ENCODE measurements at places on chromosomes 11 and 22. TPM values are rescaled to one million over a fixed set of nuclear protein-coding genes. Genes with fewer than 3 reads are reported as not detected.

DNA sequence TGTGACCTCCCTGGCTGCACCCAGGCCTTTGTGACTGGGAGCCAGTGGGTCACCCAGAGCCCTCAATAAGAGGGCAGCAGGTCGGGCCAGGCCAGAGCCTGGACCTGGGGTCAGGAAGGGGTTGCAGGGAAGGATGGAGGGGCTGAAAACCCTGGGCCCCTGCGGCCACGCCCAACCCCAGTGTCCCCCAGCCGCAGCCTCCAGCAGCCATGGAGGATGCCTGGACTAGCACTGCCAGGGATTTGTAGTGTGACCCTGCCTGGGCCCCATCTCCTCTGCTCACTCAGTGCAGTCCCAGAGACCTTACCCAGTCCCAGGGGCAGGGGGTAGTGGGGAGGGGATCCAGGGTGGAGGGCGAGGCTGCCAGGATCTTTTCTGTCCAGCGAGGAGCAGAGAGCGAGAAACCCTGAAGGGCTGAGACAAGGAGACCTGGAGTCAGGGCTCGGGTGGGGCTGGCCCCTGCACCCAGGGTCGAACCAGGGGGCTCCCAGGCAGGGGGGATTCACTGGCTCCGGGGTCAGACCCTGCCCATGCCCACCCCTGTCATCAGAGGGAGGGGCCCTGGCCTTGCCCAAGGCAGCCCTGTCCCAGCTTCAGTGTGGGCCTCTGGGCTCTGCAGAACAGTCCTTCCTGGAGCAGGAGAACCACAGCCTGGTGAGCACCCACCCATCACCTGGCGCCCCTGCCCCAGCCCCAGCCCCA is 187.5 kb downstream of the IGLL1 start:
- no peak for DNase-seq

GRCh38 chr11:77361184-77361583 is 59.7 kb upstream of the GDPD4 start:
- no peak for DNase-seq

DNA sequence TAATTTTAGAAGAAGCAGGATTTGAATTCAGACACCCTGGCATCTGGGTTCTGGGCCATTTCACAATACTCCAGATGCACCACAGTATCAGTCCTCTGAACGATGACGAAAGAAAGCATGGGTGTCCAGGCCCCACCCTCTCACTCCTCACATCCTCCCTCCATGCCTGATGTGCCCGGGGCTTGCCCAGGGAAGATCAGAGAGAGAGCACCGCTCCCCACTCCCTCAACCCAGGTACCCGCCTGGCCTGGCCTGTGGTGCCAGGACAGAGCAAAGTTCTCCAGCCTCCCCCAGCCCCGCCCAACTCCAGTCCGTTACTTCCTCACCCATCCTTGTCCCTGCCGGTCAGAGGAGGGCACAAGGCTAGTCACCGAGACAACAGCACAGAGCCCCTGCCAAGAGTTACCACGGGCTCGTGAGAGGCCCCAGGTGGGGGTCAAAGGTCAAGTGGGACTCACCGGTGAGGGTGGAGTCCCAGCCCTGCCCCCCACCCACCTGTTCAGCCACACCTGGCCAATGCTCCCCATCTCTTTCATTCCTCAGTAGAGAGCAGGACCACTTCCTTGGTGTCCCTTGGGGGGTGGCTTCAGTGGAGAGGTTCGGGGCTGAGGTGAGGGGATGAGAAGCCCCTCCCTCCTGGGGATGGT is 8.1 kb downstream of the BCL9L start:
- no peak for DNase-seq

GRCh38 chr11:39975091-39975490 is 1484.4 kb downstream of the LRRC4C start:
- DNase-seq = no peak

DNA sequence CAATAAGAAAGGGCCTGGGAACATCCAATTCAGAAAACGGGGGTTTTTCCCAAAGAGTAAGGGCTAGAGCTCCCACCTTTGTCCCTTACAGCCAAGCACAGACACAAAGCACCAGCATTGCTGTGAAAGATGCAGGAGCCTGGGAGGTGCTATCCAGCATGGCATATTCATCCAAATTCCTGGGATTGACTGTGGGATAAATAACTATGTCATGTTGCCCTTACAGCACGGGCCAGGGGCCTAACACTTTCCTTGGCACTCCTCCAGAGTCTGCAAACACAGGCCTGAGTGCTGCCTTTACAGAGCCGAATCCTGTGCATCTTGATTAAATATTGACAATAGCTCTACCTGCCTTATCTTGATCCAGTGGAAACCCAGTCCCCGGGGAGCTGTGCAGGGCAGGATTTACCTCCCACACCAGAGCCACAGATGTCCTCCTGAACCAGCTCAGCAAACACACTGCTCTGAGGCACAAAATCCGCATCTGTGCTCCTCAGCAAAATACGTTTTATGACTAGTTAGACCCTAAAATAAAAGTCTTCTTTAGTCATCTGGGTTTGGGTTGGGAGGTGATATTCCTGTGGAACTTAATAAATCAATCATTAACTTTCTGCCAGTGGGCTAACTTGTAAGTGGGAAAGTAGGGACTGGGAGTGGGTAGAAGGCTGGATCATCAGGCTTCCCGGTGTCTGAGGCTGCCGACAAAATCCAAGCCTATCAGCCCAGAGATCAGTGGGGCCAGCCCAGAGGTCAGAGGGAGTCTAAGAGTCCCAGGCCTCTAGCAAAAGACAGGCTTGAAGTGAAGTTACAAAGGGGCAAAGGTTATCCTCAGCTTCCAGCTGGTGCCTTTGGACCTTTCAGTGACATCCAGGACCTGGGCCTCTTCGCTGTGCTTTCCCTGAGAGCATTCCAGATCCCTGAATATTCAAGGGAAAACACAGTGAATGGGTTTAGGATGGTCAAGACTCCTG is 36.5 kb downstream of the POU2AF3 start:
- DNase-seq = no peak

DNA sequence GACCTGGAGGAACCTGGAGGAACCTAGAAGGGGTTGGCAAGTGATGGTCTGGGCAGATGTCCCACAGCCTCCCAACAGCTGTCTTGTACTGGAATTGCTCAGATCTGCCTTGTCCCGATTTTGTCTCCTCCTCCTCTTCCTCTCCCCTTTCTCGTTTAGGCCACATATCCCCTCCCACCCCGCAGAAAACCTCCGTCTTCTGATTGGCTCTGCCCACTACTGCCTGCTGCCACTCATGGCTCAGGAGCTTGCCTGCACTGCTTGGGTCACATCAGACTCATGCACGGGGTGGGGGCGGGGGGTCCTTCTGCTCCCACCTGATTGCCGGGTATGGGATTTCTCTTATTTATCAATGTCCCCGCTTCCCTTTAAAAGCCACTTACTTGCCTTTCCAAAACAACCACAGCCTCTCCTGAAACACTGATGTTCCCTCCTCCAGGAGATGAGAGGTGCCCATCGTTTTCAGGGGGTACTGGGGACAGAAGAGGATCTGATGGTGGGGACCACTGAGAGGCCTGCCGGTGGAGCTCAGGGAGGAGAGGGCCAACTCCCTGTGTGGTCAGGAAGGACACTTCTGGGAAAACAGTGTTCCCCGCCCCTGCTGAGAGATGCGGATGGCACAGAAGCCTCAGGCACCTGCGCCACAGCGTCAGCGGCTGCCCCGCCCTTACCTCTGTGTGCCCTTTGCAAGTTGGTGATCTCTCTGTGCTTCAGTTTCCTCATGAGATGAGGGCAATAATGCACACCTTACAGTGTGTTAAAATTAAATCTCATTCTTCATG is 14.7 kb downstream of the TOM1 start:
- no peak for DNase-seq

DNA sequence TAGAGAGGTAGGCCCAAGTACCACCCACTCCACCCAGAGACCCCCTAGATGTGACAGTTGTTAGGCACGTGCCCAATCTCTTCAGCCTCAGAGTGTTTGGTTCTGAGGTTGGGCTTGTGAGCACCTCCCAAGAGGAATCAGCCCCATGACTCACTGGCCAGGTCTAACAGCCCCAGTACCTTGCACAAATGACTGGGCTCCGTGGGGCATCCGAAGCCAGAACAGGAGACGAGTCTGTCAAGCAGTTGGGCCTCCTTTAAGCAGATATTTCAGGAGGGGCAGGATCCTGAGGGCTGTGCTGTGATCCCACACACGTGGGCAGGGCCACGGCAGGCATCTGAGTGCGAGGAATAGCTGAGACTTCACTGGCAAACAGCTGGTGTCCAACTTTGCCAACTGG is 29.1 kb upstream of the FGF19 start:
- no peak for DNase-seq

- no peak for DNase-seq
These were observed 702.9 kb downstream of the DLG2 start for GRCh38 chr11:84924154-84924692.

- no peak for DNase-seq
These were observed 1005.1 kb downstream of the BRD1 start for GRCh38 chr22:48822278-48823233.

DNA sequence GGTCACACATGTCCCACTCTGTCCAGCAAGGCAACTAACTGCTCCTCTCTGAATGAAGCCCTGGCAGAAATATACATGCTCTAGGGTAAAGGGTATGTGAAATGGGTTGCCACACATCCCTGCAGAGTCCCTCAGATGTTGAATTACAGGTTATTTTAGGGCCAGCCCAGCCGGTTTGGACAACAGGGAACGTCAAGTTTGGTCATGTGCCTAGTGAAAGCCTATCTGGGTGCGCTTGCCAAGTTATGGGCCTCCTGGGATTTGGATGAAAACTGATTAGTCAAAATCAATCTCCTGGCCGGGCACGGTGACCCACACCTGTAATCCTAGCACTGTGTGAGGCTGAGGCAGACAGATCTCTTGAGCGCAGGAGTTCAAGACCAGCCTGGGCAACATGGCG is 10.4 kb downstream of the AP1B1 start:
- no peak for DNase-seq

GRCh38 chr11:94128291-94128745 is 323 bp upstream of the PANX1 start:
- no peak for DNase-seq

- DNase-seq = no peak
These were observed 216.0 kb upstream of the ISX start for GRCh38 chr22:34849965-34850364.

DNA sequence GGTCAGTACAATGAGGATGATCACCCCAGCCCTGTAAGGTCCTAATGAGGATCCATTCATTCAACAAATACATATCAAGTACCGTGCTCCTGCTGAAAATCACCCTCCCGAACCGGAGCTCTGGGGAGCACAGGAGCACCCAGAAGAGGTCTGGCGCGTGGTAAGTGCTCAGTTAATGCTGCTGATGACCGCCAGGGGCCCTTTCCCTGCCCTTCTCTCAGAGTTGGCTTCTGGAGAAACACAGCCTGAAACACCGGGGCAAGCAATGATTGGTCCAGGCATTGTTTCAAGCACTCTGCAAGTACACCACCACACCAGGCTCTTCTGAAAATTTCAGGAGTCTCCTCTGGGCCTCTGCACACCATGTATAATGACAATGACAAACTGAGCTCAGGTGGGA is 3.8 kb upstream of the CCDC86 start:
- no peak for DNase-seq

GRCh38 chr11:85749287-85749834 is 61.6 kb downstream of the SYTL2 start:
- DNase-seq = no peak

DNA sequence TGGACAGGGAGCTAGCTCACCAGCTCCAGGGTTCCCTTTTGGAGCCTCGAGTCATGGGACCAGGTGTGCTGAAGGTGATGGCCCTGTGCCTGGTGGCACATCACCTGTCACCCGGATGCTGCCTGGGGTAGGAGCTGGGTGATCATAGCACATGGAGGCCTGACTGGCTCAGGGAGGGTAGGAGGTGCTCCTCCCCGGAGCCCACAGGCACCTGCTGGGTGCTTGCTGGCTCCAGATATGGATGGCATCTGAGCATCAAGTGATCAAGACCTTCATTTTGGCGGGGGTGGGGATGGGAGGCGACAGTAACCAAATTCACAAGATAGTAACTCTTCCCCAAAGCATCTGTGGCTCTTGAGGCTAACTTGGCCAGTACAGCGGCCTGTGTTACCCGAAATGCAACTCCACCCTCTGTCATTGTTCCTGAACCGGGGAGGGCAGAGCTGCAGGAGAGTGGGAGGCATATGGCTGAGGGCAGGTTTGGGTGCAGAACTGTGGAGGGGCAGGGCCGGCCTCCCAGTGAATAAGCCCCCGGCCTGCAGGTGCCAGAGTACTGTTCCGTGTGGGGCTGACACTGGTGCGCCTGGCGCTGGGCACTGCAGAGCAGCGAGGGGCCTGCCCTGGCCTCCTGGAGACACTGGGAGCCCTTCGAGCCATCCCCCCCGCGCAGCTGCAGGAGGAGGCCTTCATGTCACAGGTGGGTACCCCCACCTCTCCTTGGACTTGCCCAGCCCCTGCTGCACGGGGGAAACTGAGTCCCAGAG is 4.7 kb downstream of the TBC1D10C start:
- DNase-seq = no peak

DNA sequence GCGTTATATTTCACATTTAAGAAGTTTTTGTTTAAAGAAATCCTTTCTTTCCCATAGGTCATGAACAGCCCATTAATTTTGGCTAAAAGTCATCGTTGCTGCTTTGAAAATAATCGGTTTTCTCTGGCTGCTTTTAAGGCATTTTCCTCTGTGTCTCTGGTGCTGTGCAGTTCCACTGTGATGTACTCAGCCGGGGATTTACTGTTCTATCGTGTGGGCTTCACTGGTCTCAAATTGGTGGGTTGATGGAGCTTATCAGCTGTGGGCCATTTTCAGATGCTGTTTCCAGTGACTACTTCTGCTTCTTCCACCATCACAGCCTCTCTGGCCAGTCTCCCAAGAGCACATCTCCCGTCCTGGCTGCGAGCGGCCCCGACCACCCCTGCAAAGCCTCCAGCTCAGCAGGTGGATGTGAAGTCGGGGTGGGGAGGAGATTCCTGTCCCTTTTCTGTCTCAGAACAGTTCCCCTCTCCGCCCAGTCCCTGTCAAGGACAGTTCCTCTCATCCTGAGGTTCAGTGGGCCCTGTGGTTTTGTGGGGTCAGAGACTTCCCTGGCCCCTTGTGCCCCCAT is 20.3 kb downstream of the IFITM10 start:
- no peak for DNase-seq

DNA sequence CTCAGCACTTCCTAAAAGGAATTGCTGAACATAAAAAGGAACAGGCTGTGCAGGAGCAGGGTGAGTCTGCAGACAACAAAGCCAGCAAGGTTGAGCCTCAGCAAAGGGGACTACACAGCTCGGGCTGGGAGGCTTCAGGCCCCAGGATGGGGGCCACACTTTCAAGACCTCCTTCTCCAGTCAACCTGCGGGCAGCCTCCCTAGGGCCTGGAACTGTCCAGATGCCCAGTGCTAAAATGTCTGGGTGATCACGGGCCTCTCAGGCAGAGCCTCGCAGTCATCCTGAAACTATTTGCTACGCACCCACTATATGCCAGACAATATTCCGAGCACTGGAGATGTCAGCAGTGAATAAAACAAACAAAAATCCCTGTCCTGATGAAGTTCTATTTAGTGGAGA is 3.9 kb upstream of the NEFH start:
- DNase-seq = no peak

- no peak for DNase-seq
These were observed 1.2 kb downstream of the DYNC2H1 start for GRCh38 chr11:103110391-103110790.

The CNTF gene
- total RNA-seq = 0.53 TPM

The MOGAT2 gene
- not detected for total RNA-seq

The MPPED1 gene
- not detected for total RNA-seq

The SYT13 gene
- 0.04 TPM for total RNA-seq

The APOA4 gene
- total RNA-seq = not detected

The HPX gene
- total RNA-seq = not detected
